ENCODE measurements at places on chromosomes 3 and 15.

DNA sequence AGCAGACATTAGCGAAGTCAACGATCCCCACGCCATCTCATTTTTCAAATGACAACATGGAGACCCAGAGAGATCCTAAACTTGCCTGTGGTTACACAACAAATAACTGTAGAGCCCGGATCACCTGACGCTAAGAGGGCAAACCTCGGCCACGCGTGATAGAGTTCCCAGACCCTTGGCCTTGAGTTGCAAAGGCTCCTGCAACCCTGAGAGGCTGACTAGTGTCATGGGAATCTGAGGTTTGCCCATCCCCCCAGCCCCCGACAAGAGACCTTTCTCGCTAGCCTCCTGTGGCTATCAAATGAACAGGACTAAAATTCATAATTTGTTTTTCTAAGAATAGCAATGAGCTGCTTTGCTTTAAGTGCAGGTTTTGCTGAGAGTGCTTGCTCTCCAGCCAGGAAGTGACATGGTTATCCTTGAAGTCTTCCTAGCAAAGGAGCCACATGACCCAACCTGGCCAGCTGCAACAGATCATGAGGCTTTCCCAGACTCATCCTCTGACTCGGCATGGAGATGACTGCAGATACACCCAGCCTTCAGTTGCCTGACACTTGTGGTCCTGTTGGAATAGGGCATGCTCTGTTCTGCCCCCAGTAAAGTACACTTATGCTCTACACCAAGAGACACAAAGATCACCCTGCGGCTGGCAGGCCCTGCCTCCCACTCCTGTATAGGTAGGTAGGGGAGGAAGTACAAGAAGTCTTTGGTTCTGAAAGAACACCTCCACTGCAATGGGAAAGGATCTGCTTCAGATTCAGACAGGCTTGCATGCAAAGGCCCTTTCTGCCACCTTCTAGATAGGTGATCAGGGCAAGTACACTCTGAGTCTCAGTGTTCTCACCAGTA lies 36.0 kb downstream of the MCF2L2 start:
- no peak for DNase-seq

- DNase-seq, result no peak
Measured at GRCh38 chr3:16288664-16289063, 23.7 kb downstream of the OXNAD1 start.

GRCh38 chr3:62527474-62527873 lies 154.1 kb upstream of the FEZF2 start:
- no peak for DNase-seq

- no peak for DNase-seq
Measured at GRCh38 chr15:92452143-92452542, 58.5 kb downstream of the ST8SIA2 start.

- DNase-seq, result no peak
Measured at GRCh38 chr3:172079326-172079976, 40.1 kb downstream of the FNDC3B start.

Measured in kidney glomerular epithelial cell (primary cell).